IgD-negative memory B cell (primary cell): ENCODE measurements at places on chromosomes 4 and X. TPM values are rescaled to one million over a fixed set of nuclear protein-coding genes. Genes with fewer than 3 reads are reported as not detected.

The LONRF3 gene
- polyA plus RNA-seq: not detected

The F9 gene
- not detected for polyA plus RNA-seq

The ADAM29 gene
- polyA plus RNA-seq: 0.59 TPM

The GALNTL6 gene
- 1.3 TPM for polyA plus RNA-seq

The TCP11X2 gene
- not detected for polyA plus RNA-seq

The TIMM8A gene
- 6.7 TPM for polyA plus RNA-seq

The MAGEC2 gene
- not detected for polyA plus RNA-seq

The KLKB1 gene
- 0.23 TPM for polyA plus RNA-seq

The SATL1 gene
- 0.05 TPM for polyA plus RNA-seq

The CENPVL2 gene
- not detected for polyA plus RNA-seq

The VCX3B gene
- not detected for polyA plus RNA-seq

The RIPPLY1 gene
- polyA plus RNA-seq: not detected

The GPC4 gene
- not detected for polyA plus RNA-seq

The CXCL3 gene
- not detected for polyA plus RNA-seq

The AMER1 gene
- 0.05 TPM for polyA plus RNA-seq
